ENCODE measurements at places on chromosomes 7 and 10.

GRCh38 chr10:110601581-110601980 lies 34.1 kb downstream of the SMC3 start:
- DNase-seq: no peak

GRCh38 chr10:128551475-128551874 lies 425.3 kb upstream of the MKI67 start:
- DNase-seq: no peak

DNA sequence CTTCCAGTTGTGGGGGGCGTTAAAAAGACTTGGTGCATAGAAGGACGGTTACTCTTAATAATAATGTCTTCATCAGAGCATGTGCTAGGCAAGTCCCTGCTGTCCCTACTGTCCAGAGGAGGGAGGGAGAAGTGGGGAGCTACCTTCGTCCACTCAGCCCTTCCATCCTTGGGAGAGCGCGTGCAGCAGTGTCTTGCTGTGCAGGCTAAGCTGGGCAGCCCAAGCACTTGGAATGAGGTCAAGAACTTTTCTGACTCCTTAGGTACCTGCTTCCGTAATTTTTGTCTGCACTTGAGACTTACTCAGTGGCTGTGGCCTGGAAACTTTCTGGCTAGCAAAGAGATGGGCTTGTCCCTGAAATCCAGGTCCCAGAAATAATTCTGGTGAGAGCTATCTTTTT lies 265.9 kb upstream of the SORCS1 start:
- no peak for DNase-seq

DNA sequence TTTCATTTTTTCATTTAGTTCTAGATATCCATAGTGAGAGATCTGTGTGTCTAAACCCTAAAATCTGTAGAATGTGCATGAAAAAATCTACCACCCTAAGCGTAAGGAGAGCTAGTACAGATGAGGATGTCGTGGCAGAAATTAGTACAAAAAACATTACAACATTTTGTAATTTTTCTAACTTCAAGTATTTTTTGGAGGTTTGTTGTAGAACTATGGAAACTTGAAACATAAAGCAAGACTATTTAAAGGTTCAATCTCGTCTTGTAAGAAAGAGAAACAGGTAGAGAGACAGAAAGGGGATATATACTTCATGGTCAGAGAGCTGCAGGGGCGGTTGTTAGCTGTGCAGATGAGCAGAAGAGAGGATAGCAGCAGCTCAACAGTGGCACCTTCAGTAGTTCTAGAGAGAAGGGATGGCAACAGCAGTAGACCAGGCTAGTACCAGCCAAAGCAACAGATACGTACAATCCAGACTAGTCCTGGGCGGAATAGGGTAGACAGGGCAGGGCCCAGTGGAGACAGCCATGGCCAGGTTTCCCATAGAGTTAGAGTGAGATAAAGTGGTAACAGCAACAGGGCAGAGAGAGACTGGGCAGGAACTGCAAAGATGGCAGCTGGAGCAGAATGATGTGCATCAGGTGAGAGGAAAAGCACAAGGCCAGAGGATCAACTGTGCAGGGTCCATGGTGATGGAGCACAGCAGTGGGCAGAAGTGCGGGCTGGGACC lies 145.2 kb downstream of the FRMD4A start:
- DNase-seq: peak; percentile 60

DNA sequence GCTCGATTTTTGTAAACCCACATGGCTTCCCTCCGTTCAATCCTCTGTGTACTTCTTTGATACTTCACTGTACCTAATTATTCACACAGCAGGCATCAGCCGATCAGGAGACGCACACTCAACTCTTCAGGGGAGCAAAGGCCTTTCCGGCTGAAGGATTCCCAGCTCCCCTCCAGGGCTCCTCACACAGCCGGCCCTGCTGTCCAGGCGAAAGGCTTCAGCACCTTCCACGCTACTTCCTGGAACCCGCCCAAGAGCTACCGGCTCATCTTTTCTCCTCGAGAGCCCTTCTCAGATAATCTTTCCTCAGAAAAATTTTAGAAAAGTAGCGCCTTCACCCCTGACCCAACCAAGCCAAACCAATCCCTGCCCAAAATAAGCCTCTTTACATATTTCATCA lies 270.4 kb downstream of the ZMYND11 start:
- DNase-seq: no peak

DNA sequence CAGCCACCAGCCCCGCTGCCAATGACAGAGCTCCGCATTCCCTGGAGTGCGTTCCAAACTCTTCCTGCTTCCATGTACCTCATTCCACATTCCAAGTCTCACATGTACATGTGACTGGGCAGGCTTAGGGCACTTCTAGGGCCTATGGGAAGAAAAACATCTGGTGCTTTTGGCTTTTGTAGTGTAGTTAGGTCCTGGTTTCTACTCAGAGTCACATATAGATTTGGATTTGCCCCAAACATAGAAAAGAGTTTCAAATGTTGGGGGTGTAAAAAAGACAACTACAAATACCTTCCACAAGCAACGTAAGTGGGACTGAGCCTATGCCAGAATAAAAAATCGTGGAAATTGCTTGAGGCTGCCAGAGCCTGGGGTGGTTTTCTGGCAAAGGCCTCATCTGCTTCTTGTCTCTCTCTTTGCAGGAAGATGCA lies 84.1 kb downstream of the ZNF467 start:
- no peak for DNase-seq

DNA sequence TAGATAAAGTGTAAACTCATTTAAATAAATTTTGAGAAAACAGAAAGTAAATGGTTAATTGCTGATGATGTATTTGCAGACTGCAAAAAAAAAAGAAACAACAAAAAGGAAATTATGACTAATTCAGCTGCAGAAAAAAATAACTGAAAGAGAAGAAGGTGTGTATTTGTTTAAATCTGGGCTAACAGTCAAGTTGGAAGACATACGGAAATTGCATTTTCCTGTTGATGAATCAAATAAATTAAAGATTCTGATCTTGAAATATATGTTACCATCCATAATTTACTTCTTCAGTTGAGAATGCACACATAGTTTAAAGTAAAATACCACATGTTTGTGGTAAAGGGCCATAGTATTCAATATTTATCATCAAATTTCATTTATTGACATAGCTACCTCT lies 19.3 kb upstream of the ING3 start:
- DNase-seq: no peak

- no peak for DNase-seq
These were observed 12.7 kb downstream of the FZD1 start for GRCh38 chr7:91276909-91277308.

DNA sequence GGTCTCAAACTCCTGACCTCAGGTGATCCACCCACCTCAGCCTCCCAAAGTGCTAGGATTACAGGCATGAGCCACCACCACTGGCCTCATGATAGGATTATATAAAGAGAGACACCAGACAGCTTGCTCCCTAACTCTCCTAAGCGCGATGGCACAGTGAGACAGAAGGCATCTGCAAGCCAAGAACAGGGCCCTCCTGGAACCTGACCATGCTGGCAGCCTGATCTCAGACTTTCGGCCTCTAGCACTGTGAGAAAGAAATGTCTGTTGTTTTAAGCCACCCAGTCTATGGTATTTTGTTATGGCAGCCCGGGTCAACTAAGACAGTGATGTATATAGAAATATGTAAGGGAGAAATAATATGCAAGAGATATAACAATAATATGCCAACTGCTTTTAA lies 51.2 kb downstream of the SRPK2 start:
- DNase-seq: no peak

GRCh38 chr7:28956608-28957063 lies 1.5 kb downstream of the TRIL start:
- peak; percentile 18 for DNase-seq

DNA sequence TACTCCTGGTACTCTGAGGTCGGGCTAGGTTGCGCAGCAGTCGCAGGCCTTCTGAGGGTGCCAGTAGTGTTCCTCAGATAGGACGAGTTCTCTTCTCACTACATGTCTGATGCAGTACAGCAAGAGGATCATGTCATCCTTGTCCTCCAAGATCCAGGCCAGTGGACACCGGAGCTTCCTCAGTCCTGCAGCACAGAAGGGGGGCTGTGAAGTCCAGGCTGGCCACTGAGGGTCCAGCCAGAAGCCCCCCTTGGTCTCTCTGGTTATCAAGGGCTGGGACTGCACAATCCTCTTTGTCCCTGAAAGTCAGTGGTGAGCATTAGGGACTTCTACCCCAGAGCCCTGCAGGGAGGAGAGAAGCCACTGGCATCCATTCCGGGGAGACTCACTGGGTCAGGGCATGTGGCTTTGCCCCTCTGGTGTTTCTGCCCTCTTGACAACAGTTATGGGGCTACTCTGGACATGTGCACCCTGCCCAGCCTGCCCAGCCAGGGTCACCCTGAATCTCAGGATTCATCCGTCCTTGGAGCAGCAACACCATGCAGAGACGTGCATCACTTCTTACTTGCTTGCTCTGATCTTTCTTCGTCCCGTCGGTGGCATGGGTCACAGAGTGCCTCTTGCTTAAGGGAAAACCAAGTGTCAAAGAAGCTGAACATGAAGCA lies 125.7 kb downstream of the ADCY1 start:
- DNase-seq: no peak

- no peak for DNase-seq
These were observed 614.9 kb upstream of the FZD8 start for GRCh38 chr10:36256948-36257356.

DNA sequence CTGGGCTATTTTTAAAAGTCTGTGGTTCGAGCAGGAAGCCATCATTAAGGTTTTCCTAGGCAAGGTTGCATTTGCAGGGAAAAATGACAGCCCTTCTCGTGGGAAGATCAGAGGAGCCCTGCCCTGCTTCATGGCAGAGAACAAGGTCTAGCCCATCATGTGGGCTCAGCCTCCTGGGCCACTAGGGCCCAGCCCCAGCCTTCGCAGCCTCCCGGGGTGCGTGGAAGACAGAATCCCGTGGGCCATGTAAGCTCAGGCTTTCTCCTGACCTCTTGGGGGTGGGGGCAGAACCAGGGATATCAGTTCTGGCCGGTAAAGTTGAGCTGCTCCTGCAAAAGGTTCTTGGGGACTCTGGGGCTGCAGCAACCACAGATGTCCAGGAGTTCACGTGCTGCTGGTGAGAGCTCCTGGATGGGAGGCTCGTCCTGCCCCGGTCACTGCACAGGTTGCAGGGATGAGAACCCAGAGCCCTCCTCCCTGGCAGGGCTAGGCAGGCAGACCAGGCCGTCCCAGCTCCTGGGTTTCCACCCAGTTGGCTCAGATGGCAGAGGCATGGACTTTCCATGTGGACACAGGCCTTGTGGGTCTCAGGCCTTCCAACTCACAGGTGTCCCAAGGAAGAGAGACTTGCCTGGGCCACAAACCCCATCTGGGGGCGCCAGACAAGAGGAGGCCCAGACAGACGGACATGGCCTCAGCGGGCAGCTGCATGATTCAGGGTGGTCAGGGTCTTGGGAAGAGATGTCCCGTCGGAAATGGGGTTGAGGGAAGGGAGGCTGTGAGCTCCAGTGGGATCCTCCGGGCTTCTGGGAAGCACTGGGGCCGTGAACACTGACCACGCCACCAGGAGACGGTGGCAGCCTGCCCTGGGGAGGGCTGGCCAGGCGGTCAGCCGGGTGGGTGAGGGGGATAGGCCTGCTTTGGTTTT lies 126.2 kb downstream of the NEURL1 start:
- no peak for DNase-seq

DNA sequence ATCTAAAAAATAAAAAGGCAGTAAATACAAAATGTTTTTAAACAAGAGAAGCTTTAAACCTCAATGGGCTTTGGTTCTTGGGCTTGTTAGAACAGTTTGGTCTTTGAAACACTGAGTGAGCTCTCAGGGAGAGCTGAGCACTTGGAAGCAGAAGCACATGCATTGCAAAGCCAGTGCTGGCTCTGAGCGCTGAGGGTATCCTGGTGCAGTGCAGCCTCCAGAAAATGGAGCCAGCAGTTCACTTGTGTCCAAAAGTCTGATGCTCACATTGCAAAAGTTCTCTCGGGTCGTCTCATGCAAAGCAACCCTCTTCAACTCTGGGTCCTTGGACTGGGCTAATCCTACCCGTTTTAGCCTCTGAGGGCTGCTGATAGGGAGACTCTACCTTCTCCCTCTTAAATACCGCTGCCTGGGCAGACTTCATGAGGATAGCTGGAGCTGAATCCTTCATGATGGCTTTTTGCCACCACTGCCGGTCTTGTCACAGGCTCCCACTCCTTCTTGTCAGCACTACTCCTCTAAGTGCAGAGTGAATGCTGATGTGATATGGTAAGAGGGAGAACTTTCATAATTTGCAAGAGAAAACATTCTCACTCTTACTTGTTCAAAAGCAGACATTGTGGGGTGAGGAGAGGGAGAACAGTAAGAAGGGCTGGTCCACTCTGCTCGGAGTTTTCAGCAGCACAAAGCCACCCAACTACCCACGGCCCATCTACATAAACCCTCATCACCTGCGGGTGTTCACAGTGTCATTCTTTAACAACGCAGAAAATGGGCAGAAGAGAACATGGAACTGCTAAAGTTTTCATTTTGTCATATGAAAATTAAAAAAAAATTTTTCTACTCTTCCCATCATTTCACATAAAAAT lies 42.2 kb upstream of the BMPER start:
- DNase-seq: no peak

DNA sequence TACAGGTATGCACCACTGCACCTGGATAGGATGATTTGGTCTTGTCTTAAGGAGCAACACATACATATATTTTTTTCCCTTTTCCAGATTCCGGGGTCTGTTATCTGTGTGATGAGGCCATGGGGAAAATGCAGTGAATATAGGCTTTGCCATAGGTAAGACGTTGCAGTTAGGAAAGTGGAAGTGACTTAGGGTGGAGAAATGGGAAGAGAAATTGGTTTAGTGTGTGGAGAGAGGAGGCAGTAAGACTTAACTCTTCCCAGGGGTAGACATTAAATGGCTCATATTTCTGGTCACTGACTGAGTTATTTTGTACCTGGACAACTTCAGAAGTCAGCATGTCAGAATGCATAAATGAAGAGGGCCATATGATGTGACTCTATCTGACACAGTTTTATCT lies 66.7 kb downstream of the PFKFB3 start:
- DNase-seq: no peak

- no peak for DNase-seq
These were observed 38.9 kb downstream of the GPRIN2 start for GRCh38 chr10:46517541-46517940.

All from activated naive CD8-positive, alpha-beta T cell treated with anti-CD3 and anti-CD28 coated beads, Interleukin-2, amount 50 U/mL, for 24 hours (primary cell).